ENCODE measurements at places on chromosomes 11 and 22.

DNA sequence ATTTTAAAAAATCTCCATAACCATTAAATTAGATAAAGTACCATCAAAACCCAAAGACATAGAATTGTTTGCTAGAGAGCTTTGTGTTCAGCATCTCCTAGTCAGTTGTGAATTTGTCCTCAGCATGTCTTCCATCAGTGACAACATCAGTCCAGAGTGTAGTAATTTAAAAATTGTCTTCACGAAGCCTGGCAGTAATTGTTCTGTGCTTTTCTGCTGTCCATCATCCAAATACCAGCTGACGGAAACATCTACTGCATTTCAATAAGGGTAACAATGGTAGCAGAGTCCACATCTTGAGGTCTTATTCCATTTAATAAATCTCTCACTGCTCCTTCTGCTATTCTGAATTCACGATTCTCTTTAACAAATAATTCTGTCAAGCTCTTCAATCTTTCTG is 121.5 kb downstream of the ATXN10 start:
- no peak for DNase-seq

DNA sequence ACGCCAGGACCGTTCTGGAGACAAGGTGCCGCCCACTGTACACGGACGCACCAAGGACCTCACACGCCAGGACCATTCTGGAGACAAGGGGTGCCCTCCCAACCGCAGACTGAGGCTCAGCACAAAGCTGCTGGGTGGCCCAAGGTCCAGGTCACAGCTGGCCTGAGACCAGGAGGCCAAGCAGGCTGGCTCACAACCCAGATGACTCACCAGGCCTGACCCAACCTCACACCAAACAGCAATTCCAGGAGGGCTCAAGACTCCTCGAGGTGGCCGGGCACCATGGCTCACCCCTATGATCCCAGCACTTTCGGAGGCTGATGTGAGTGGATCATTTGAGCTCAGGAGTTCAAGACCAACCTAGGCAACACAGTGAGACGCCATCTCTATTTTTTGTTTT is 14.8 kb downstream of the BRD1 start:
- no peak for DNase-seq

- DNase-seq = peak; percentile 56
Measured at GRCh38 chr22:38353142-38353629, 36.0 kb upstream of the CSNK1E start.

DNA sequence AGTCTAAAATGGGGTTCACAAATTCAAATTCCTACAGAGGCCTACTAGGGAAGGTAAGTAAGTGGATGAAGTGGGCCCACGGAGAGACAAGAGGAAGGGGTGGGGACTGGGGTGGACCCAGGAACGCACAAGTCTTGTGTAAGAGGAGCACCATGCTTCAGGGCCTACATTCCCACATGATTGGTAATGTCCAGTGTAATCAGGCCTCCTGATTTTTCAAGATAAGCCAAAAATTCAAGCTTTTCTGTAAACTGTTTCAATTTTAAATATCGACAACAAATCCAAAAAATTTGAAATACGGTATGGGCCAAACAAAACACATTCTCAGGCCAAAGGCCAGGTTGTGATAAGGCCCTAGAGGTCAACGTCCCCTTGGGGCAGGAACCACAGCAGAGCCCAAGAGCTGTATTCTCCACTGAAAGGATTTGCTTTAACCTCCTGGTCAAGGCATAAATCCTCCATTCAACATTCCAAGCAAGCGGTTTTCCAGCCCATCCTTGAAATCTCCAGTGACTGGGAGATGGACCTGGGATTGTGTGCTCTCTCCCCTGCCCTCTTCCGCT is 116.4 kb downstream of the TRIM29 start:
- DNase-seq = no peak

DNA sequence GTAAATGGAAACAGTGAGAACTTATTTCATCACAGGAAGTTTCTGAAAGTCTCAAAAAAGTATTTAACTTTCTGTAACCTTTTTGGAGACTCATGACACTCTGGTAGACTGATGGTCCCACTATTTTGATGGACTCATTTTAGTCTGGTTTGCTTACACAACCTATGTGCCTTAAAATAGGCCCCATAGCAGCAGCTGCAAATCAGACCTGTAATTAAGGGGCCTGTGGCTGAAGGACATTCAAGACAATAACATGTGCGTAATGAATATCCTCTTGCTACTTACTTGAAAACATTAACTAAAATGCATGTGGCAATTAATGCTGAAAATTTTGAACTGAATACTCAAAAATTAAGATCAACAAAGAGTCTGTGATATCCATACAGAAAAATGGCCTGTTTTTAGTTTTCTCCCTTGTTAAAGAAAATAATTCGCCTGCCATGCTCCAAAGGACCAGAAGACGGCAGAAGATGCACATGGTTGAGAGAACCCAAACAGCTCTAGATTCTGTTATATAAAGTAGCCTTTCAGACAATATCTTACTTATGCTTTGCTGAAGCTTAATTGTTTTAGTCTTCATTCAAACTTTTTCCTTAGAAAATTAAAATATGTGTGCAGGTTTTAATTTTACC is 568.5 kb downstream of the KCNA4 start:
- DNase-seq = peak; percentile 22

GRCh38 chr11:64089915-64090805 is 54.4 kb downstream of the FLRT1 start:
- no peak for DNase-seq

- DNase-seq = no peak
Measured at GRCh38 chr11:61091373-61092279, 10.7 kb upstream of the CD5 start.

DNA sequence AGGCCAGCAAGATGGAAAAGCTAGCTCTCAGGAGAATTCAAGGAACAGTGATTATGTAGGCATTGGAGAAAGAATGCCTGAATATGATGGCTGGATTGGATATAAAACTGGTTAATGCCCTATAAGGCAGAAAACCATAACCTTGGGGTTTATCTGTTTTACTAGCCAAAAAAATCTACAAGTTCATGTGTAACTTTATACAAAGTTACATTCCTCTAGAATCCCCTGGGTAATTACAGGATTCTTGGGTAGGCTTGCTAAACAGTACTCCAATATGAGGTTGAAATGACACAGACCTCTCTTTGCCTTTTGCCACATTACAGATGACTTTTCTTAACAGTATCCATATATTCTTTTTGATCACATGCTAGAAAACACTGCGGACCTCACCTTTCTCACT is 26.0 kb downstream of the TSPAN18 start:
- no peak for DNase-seq

DNA sequence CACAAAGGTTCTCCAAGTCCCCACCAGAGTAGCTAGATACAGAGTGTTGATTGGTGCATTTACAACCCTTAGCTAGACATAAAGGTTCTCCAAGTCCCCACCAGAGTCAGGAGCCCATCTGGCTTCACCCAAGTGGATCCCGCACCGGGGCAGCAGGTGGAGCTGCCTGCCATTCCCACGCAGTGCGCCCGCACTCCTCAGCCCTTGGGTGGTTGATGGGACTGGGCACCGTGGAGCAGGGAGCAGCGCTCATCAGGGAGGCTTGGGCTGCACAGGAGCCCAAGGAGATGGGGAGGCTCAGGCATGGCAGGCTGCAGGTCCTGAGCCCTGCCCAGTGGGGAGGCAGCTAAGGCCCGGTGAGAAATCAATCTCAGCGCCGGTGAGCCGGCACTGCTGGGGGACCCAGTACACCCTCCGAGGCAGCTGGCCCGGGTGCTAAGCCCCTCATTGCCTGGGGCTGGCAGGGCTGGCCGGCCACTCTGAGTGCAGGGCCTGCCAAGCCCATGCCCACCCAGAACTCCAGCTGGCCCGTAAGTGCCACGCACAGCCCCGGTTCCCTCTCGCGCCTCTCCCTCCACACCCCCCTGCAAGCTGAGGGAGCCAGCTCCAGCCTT is 404.1 kb downstream of the METTL15 start:
- DNase-seq = no peak

DNA sequence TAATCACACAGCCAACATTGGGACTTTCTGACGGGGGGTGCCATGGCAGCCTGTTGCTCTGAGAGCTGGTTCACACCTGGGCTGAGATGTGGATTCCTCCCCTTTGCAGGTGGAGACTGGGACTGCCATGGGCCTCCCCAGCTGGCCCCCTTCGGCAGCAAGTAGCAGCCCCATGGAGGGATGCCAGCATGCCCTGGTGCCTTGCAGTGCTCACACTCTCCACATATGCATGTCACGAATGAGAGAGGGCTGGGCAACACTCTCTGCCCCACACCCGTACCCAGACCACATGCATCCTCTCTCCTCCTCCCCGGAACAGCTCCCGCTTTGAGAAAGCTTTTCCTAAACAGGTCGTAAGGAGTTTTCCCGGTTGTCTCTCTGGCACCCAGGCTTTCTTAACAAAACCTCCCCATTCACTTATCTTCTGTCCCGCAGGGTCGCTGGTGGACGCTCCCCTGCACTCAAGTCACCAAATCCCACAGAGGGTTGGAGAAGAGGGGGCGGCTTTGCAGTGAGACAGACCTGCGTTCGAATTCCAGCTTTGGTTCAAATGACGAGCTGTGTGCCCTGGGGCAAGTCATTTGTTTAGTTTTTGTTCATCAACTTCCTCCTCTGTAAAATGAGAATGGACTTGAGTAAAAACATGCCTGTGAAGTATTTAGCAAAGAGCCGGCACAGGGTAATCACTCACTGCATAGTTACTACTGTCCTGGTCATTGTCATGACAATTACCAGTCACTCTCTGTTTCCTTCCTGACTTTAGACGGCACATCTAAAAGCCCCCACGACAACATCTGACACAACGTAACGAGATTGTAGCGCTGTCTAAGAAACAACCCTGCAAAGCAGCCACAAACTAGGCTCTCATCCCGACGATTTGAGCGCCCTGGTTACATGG is 231.3 kb upstream of the B3GAT1 start:
- DNase-seq = no peak

GRCh38 chr22:31629741-31630184 is 32.3 kb downstream of the PISD start:
- DNase-seq = no peak

DNA sequence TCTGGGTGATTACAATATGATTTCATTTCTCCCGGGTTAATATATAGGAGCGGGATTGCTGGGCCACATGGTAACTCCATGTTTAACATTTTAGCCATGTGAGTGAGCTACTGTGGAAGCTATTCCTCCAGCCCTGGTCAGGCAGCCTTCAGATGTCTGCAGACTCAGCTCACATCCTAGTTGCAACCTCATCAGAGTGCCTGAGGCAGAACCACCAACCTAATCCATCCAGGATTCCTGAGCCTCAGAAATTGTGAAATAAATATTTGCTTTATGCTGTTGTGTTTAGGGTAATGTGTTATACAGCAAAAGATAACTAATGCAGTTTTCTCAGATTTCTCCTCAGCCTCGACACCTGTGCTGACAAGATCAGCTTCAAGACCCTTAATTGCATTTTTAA is 676.8 kb downstream of the OPCML start:
- no peak for DNase-seq

DNA sequence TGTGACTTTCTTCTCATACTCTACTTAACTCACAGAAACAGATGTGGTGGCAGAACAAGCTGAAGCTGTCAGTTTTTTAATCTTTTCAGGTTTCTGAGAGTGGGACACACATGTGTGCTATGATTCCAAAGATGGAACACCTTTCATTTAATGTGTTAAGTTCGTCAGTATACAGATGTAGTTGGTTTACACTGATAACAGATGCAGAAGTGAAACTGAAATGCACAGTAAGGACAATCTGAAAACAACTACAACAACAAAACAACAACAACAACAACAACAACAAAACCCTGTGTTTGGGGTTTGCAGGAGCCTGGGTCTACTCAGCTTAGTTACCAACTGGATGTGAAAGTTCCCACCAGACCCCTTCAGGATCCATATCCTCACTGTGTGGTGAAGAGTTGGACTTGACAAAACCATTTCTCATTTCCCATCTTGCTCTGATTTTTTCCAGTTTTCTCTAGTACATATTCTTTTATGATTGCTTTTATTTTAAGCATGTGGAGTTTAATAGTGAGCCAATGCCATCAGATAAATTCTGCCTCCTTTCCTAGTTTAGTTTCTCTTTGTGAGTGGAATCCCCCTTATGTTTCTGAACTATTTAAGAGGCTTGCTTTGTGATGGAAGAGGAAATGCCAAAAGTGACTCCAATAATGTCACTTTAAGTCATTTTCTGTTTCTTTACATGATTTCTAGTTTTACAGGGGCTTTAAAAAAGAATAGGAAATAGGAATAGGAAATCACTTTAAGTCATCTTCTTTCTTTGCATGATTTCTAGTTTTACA is 47.8 kb downstream of the ARHGAP42 start:
- no peak for DNase-seq

GRCh38 chr22:50342651-50343540 is at the start of gene PPP6R2:
PPP6R2 (plus strand) TSS chr22:50343327; CDS start chr22:50393909, 50,582 bp downstream.
- DNase-seq = peak; percentile 68

GRCh38 chr11:87628026-87628580 is 547.1 kb downstream of the RAB38 start:
- DNase-seq = no peak

- no peak for DNase-seq
Measured at GRCh38 chr11:73366953-73367352, 9.2 kb upstream of the RELT start.

DNA sequence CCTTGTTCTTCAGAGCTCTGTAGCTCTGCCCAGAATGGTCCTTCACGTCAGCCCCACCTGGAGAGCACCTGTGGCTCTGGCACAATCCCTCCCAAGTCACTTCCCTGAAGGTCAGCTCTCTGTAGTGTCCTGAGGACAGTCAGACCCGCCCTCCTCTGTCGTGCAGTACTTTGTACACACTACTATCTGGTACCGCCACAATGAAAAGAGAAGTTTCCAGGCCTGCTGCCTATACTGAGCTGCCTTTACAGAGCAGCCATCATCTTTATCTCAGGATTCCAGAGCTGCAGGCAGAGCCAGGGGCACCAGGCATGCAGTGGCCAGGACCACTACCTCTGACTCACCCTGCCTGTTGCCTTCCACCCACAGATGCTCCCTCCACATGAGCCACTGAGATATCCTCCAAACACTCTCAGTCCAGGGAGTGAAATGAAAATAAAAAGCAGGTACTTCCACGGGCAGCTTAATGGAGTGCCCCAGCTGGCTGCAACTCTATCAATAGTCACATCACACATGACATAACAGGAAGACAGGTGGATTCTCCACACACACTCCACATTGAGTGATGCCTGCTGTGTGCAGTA is 7.3 kb downstream of the PACSIN2 start:
- DNase-seq = no peak

DNA sequence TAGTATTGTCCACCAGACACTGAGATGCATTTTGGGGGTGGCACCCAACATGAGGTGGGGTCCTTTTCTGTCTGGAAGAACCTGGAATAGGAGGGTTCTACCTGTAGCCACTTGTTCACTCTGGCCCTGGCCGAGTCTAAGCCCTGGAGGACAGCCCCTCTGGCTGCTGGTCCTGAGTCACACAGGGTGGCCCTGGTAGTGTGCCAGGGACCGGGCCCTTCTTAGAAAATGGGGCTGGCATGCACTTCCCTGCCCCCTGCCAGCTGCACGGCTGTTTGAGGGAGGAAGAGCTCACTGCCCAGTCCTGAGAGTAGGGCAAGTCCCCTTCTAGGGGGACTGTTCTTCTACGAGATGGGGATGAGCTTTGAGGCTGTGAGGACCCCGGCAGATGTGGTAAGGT is 2.2 kb downstream of the PLCB3 start:
- DNase-seq = no peak
